ENCODE measurements at places on chromosomes 6 and 20.

- peak; percentile 66 for DNase-seq
Measured at GRCh38 chr6:124882579-124883393, 79.5 kb upstream of the RNF217 start.

DNA sequence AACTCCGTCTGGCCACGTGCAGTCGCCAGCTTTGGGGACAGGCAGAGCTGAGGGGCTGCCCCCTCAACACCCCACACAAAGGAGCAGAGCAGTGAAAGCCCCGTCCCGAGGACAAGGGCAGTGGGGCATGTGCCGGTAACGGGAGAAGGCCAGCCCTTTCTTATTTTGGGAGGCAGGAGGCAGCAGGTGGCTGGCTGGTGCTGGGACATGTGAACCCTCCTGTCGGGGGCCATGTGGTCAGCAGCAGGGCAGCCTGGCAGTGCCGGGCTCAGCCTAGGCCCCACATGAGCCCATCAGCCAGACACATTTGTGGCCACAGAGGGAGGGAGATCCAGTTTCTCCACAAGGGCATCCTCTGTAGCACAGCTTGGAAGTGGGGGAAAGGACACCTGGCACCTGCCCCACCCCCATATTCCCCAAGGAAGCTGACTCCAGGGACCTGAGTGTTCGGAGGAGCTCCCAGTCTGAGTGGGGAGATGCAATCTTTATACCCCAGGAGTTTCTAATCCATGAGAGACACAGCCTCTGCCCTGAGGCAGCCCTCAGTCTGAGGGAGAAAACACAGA lies 137.6 kb downstream of the MRPL14 start:
- DNase-seq = no peak

DNA sequence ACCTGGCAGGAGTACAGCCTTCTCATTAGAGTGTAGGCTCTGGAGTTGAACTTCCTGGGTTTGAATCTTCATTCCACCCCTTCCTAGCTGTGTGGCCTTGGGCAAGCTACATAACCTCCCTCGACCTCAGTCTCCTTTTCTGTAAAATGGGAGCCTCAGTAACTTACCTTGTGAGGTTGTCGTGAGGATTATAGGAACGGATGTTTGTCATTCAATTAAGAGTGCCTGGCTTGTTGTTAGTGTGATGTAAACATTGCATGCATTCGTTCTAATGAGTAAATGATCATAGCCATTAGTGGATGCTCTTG lies 45.2 kb downstream of the TOX2 start:
- DNase-seq = no peak

GRCh38 chr6:47116606-47117005 lies 74.5 kb upstream of the ADGRF1 start:
- DNase-seq = no peak

DNA sequence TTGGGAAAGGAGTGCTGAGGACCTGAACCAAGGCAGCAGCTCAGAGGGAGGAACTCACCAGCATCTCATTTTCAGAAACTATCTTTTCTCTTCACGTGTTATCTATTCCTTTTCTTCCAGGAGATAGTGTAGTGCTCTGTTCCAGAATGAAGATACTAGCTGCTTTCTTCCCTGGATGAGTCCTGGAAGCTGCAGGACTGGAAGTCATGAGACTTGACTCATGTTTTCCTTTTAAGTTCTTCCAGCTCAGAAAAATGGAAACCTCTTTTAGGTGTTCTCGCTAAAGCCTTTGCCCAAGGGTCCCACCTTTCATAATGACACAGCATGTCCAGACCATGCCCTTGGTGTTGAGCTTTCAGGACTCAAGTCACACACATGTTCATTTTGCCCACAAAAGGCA lies 106.7 kb downstream of the UNC5CL start:
- no peak for DNase-seq

GRCh38 chr20:15848126-15848525 lies 725.1 kb downstream of the KIF16B start:
- DNase-seq = no peak

GRCh38 chr20:41177636-41178035 lies 40.3 kb downstream of the PLCG1 start:
- peak; percentile 78 for DNase-seq

- DNase-seq = no peak
Measured at GRCh38 chr6:57127763-57128162, 37.8 kb downstream of the ZNF451 start.

GRCh38 chr20:58173091-58173490 lies 55.4 kb downstream of the ANKRD60 start:
- DNase-seq = no peak

- no peak for DNase-seq
Measured at GRCh38 chr6:75084018-75084417, 121.8 kb downstream of the COL12A1 start.

DNA sequence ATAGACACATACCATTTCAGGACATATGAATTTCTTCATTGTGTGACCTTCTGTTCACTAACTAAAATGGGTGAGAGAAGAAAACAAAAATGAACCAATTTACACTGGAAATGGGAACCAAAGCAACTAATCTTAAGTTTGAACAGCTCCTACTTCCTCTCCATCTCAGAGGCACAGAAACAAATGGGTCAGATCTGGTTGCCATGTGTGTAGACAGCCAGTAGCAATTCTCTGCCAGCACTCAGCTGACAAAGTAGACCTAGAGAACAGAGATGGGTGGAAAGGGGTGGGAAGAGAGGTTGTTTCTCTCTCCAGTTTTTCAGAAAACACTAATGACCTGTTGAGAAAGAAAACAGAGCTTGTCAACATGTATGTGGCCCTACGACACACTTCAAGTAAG lies 14.3 kb upstream of the POPDC3 start:
- no peak for DNase-seq

DNA sequence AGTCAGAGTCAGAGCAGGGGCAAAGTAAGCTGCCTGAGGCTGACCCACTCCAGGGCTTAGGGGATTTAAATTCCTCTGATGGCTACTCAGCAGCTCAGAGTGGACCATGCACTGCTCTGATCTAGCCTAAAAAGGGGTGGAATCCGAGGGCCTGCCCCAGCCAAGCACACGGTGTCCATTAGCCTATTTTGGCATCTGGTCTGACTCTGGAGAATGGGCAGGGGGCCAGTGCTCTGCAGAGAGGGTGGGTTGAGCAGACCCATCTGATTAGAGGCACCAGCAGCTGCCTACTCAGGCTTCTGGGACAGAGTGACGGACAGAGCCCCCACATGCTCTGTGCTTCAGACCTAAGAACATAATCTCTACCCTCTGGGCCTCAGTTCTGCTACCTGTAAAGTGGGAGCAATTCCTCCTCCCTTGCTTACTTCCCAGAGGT lies 25.9 kb upstream of the TGM2 start:
- no peak for DNase-seq

DNA sequence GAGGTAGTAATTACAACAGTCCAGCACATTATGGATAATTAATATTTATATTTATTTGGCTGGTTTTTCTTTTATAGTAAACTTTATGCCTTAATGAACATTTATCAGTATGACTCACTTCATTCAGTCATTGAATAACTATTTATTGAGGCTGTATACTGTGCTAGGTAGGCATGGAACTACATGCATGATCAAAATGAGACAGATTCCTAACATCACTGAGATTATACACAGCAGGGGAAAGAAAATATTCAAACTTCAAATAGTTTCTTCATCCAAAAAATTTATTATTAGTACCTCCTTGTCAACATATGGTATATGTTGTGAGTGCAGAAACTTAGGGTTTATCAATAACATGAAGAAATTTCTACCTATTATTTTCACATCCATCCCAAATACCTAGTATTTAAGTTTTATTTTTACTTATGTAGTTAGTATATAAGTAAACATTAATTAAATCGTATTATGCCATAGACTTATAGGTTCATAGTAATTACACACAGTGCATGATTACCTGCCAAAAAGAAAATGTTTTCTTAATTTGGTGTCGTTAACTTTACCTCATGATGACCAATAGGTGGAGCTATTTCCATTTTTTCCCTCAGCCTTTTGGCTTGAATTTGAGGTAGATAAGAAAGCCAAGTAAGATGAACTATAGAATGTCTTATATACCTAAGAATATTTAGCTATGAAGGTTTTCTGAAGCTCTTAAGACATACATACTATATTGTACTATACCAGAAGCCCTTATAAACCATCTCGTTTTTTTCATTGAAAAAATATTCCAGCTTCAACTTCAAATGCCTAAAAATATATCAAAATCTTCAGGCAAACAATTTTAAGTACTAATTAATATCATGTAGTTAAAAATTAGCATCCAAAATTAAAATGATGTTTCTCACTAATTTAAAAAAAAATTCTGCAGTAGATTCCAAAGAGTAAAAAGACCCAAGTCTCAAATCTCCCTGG lies 12.5 kb upstream of the TMEM30A start:
- DNase-seq = peak; percentile 82

DNA sequence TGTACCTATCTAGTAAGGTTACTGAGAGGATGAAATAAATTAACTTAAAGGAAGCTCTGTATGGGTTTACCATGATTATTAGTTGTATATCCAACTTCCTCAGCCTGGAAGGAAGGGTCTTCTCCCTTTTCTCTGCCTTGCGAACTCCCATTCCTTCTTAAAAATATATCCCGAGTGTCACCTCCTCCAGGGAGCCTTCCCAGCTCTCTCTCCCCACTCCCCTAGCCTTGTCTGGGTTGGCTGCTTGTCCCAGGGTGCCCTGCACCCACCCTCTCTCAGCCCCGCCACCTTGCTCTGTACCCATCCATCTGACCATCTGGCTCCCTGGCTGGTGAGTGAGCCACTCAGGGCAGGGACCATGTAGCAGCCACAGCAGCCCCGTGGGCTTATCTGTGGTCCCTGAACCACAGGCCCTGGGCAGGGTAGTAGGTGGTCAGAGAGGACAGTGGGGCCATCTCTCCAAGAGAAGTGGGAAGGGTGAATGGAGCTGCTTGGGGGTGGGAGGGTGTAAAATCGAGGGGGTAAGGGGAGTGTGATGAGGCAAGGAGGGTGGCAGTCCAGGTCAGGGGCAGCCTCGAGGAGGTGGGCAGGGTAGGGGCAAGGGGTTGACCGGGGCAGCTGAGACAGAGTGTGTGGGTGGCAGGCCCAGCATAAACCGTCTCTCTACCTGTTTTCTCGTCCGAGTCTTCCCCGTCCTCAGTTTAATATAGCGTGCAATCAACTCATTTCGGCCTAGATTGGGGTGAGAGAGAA lies 12.8 kb downstream of the TEAD3 start:
- DNase-seq = no peak

DNA sequence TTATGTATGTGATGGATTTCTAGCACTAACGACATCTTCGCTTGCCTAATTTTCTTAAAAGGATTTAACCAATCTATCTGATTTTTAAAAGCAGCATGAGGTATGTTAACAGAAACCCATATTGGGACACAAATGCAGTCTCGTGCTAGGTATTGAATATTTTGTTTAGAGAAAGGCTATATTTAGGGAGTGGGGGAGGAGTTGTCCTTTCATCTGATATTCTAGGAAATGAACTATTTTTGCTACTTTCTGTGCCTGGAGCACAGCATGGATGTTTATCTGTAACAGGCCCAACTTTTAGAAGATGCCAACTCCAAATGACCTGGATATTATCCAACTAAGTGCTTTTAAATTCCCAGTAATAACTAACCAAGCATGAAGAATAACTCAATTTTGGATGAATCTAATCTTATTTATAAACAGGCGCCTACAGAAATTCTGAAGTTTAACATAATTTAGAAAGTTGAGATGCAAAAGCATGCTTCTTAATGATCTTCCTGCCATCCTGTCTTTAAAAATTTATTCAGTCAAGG lies 317.1 kb upstream of the CHD6 start:
- no peak for DNase-seq

DNA sequence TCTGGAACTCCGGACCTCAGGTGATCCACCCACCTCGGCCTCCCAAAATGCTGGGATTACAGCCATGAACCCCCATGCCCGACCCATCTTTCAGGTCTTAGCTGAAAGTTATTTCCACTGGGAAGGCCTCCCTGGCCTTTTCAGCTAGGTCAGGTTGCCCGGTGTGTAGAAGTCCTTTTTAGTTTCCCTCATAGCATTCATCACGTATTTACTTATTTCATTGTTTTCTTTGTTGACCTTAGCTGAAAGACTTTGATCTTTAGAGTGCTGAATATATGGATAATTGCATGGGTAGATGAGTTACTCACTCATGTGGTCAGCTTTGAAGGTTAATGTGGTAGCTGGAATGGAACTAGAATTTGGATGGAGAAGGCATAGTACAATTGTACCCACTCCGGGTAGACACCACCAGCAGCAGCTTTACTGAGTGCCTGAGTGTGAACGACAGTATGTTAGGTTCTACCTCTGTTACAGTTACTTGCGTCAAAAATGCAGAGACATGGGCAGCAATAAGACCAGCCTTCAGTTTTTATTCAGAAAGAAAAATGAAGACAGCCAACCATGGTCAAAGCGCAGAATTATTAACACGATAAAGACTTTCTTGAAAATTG lies 9.1 kb downstream of the KIZ start:
- DNase-seq = no peak

DNA sequence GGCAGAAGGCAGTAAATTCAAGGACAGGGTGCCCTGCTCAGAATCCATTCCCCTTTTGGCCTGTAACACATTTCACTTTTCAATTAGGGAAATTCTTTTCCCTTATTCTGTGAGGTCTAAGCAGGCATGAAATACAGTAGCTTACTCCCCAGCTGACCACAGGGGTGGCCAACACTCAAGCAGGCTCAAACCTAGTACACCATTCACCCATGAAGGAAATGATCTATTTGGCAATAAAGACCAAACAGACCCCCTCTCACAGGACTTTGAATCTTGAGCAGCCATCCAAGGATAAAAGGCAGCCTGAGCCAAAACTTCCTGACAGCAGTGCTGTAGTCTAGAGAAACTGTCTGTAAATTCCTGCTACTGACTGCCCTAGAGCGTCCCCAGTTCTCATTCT lies 17.7 kb downstream of the PDSS2 start:
- DNase-seq = no peak

GRCh38 chr20:47311211-47311610 lies 45.3 kb downstream of the ZMYND8 start:
- DNase-seq = no peak

DNA sequence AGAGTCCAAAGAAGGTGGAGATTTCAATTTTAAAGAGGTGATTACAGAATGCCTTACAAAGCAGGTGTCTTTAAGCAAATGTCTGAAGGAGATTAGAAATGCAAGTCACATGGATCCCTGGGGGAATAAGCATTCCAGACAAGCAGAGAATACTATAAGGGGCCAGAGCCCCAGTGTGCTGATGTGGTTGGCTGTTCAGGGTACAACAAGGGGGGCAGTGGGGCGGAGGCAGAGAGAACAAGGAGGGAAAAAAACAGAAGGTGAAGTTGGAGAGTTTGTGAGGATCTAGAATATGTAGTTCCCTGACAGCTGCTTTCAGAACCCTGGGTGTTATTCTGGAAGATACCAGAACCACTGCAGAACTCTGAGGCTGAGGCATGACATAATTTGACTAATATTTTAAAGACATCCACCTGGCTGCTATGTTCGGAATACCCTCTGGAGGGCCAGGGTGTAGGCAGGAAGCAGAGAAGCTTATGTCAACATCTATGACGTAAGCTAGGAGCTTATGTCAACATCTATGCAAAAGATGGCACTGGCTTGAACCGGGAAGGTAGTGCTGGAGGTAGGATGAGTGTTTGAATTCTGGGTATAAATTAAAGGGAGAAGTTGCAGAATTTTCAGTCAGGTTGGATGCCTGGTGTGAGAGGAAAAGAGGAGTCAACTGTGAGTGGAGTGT lies 276.3 kb upstream of the AGPAT4 start:
- DNase-seq = peak; percentile 5

GRCh38 chr6:108888052-108888451 lies 39.8 kb downstream of the ARMC2 start:
- no peak for DNase-seq

- no peak for DNase-seq
Measured at GRCh38 chr6:10330515-10330914, 84.4 kb downstream of the TFAP2A start.
